ENCODE measurements at places on chromosomes 13 and 19. TPM values are rescaled to one million over a fixed set of nuclear protein-coding genes. Genes with fewer than 3 reads are reported as not detected.

Gene ATP1A3
- total RNA-seq: 22.9 TPM

Gene MARK4
- 59.8 TPM for total RNA-seq

Gene CACNG6
- 0.77 TPM for total RNA-seq

Gene PNMA8A
- total RNA-seq: 29.9 TPM

Gene SYNE4
- 0.30 TPM for total RNA-seq

Gene CNN1
- 1.8 TPM for total RNA-seq

Gene KIR3DL2
- total RNA-seq: not detected

Gene ABHD8
- total RNA-seq: 8.1 TPM

Gene OR7A5
- total RNA-seq: not detected

Gene ZNF491
- 9.8 TPM for total RNA-seq

Gene TMEM59L
- 6.4 TPM for total RNA-seq

Gene PTPRS
- total RNA-seq: 357 TPM

Gene RBM42
- total RNA-seq: 96.8 TPM

Gene WDR87
- not detected for total RNA-seq

Gene ZNF30
- 7.2 TPM for total RNA-seq

Gene BBC3
- 6.1 TPM for total RNA-seq

Gene SIGLEC9
- total RNA-seq: not detected

Gene KLK3
- total RNA-seq: not detected

Gene HIPK4
- total RNA-seq: 0.30 TPM

Measured in neural crest cell (in vitro differentiated cells).